ENCODE measurements at places on chromosomes 13 and 19. TPM values are rescaled to one million over a fixed set of nuclear protein-coding genes. Genes with fewer than 3 reads are reported as not detected.

- no peak for DNase-seq
- H3K4me1 ChIP-seq = peaks cover 5% of the 10 kb centered on the region
- no peaks in the 10 kb centered on the region for H3K27me3 ChIP-seq
Measured at GRCh38 chr19:50796128-50796633, 6.0 kb downstream of the ACP4 start.

- H3K27me3 ChIP-seq = no peaks in the 10 kb centered on the region
- H3K4me1 ChIP-seq = no peaks in the 10 kb centered on the region
- no peak overlapping the region for H3K27ac ChIP-seq
- no peak for DNase-seq
Measured at GRCh38 chr13:37599519-37599918, 951 bp upstream of the POSTN start.

DNA sequence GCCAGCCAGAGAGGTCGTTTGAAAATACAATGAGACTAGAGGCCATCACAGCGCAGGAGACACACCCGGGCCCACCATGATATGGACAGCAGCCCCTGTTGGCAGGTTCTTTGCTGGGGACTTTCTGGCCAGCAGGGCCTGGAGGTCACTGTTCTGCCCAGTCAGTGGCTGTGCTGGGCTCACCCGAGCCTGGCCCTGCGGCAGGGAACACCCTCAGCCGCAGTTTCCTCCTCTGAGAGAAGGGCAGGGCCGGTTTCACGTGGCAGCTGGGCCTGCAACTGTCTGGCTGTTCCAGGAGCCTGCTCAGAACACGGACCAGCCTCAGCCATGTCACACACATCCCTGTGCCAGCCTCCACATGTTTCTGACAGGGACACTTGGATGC lies 39.4 kb downstream of the ADPRHL1 start:
- no peak for DNase-seq
- no peaks in the 10 kb centered on the region for H3K27me3 ChIP-seq
- no peaks in the 10 kb centered on the region for H3K4me1 ChIP-seq
- H3K27ac ChIP-seq = no peak overlapping the region
- H3K4me3 ChIP-seq = no peak overlapping the region
- H3K36me3 ChIP-seq = no peaks in the 10 kb centered on the region

Gene ZNF880
- polyA plus RNA-seq = 29.9 TPM

Gene ZNF493
- polyA plus RNA-seq = 10.7 TPM

Gene DZIP1
- not detected for polyA plus RNA-seq

All from CD4-positive, alpha-beta memory T cell (primary cell).